ENCODE measurements at places on chromosomes 3 and 15.

DNA sequence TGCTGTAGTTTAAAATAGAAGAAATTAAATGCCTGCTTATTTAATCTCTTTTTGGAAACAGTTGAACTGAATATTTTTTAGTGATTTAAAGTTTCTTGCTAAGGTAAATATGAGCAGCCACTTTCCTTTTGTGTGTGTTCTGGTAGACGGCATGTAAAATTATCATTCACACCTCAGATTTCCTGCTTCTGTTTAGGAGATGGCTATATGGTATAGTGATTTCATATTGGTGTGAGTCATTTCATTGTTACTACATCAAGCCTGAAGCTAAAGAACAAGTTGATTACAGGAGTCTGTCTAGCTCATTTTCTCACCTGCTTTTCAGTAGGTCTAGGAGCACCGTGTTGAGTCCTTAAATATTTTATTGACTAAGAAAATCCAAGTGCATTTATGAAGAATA lies 2.2 kb downstream of the LRCH3 start:
- DNase-seq: no peak

- no peak for DNase-seq
Measured at GRCh38 chr15:28060005-28060404, 39.1 kb downstream of the OCA2 start.

DNA sequence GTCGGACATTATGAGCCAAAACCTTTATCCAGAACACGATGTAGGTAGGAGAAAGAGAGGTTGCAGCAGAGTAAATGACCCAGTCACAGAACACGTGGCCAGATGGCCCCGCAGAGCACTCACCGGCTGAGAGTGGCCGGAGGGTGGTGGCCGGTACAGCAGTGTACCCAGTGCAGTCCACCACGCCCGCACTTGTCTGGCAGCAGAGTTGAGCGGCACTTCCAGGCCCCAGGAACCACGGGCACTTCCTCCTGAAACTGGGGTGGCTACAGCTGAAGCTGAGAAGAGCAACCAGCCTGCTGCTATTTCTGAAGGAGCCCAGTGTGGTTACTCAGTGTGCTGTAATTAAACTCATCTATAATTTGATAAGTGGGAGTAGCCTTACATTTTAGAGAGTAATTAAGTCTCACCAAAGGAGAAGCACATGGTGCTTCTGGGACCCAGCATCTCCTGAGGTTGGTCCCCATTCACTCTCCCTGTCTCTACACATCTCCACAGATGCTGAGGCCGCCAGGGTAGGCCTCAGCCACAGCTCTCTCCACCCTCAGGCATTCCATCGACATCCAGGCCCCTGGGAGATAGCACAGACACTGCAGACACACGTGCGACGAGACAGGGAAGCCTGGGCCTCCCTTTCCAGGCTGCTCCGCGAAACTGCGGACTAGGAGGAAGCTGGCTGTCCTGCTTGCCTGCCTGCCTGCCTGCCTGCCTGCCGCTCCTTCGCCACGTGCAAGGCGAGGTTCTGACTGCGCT lies 49.8 kb downstream of the BDH1 start:
- DNase-seq: no peak

GRCh38 chr3:170572665-170573253 lies 13.1 kb downstream of the SLC7A14 start:
- no peak for DNase-seq

- DNase-seq: no peak
Measured at GRCh38 chr15:53203454-53203853, 413.3 kb upstream of the ONECUT1 start.

DNA sequence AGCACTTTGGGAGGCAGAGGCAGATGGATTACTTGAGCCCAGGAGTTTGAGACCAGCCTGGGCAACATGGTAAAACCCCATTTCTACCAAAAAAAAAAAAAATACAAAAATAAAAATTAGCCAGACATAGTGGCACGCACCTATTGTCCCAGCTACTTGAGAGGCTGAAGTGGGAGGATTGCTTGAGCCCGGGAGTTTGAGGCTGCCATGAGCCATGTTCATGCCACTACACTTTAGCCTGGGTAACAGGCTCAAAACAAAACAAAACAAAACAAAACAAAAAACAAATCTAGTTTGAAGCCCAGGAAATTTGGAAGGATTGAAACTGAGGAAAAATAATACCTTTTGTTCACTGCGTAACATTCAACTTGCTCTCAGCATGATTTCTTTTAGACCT lies 16.6 kb downstream of the TMOD3 start:
- no peak for DNase-seq

GRCh38 chr3:25468866-25469319 lies 40.8 kb downstream of the RARB start:
- DNase-seq: no peak

GRCh38 chr15:34953851-34954250 lies 15.7 kb downstream of the AQR start:
- no peak for DNase-seq

- no peak for DNase-seq
Measured at GRCh38 chr3:100044369-100044768, 69.9 kb downstream of the FILIP1L start.

DNA sequence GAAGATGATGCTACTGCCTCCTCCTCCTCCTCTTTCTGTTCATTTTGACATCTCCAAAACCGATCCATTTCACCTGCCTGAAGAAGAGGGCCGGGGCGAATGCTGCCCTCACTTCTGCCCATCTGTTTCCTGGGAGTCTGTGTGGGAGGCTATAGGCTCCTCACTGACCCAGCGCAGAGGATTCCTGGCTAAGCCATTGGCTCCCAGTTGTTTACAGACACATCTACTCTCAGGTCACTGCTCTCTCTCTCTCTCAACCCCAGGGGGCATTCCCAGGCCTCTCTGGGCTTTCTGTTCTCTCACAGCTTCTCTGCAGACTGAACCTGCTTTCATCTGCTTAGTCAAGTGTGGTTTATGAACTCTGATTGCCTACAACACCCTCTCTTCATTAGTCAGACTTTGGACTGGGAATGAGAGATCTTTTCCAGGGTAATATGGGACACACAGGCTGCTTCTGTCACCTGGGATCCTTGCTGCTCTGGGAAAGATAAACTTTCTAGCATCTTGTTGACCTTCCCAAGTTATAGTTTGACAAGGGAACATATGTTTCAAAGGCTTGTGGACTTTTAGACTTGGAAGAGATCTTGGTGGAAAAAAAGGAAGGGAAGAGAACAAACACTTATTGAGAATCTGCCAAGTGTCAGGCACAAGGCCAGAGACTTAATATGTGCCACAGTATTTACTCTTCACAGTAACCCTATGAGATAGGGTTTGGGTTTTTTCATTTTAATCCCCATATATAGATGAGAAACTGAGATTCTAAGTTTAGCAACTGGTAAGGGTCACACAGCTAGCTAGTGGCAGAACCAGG lies 30.2 kb upstream of the USP3 start:
- DNase-seq: peak; percentile 85

- no peak for DNase-seq
Measured at GRCh38 chr3:149753717-149754116, 1.4 kb upstream of the COMMD2 start.

DNA sequence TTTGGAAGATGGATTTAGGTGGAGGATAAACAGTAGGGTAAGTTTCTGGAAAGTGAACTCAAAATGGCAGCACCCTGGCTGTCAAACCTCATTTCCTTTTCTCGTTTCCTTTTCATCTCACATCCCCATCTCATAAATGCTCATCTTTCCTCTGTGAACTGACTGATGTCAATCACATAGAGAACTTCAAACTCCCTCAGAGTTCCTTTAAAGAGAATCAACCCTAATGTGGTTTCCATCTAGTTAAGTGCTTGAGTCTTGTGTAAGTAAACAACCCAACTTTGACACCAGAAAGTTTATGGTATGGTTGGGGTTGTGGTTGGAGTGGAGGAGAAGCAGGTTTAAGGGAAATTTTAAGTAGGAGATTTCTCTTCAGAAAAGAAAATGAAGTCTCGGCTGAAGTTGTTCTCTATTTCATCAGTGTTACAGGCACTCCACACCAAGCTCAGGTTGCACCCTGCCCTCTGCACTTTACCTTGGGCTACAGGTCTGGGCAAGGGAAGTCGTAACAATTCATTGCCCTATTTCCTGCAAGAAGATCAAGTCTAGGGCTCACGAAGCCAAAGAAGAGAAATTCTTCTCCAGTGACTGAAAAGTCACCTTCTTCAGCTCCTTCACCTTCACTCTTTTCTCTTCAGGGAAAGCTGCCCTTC lies 34.4 kb upstream of the TNIK start:
- DNase-seq: no peak

GRCh38 chr3:17035033-17035432 lies 150.3 kb downstream of the PLCL2 start:
- DNase-seq: no peak

DNA sequence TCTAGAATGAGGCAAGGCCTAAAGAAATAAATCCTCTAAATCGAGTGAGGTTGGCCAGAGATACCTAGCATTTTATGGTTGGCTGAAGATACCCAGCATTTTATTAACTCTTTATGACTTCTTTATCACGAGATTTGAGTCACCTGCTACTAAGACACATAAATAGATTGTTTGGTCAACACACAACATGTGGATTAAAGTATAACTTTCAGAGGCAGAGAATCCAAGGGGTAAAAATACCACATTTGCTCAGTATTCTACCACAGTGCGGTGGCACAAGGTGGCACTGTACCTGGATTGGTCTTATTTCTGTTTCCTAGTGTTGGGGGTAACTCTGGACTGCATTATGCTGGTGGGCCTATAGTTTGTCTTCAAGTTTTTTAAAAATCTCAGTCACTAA lies 27.0 kb upstream of the VILL start:
- no peak for DNase-seq

GRCh38 chr3:195226445-195226844 lies 44.5 kb downstream of the XXYLT1 start:
- DNase-seq: no peak

- no peak for DNase-seq
Measured at GRCh38 chr3:146803745-146804144, 198.6 kb upstream of the PLSCR5 start.

DNA sequence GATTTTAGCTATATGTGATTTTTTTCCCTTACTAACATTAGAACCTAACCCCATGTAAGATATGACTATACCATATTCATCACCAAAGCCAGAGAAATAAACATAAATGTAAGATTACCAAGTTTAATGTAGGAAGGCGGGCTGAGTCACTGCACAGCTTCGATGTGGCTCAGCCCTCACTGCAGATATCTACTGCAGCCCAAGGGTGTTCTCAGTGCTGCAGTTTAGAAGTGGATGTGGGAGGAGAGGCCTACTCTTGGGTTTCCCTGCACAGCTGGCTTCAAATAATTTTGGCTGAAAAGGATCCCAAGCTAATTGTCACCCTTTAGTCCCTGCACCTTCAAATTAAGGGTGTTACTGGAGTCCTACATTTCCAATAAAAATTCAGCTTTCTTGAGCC lies 9.3 kb downstream of the ARPP19 start:
- no peak for DNase-seq

- no peak for DNase-seq
Measured at GRCh38 chr3:44021651-44022594, 219.8 kb upstream of the TOPAZ1 start.

DNA sequence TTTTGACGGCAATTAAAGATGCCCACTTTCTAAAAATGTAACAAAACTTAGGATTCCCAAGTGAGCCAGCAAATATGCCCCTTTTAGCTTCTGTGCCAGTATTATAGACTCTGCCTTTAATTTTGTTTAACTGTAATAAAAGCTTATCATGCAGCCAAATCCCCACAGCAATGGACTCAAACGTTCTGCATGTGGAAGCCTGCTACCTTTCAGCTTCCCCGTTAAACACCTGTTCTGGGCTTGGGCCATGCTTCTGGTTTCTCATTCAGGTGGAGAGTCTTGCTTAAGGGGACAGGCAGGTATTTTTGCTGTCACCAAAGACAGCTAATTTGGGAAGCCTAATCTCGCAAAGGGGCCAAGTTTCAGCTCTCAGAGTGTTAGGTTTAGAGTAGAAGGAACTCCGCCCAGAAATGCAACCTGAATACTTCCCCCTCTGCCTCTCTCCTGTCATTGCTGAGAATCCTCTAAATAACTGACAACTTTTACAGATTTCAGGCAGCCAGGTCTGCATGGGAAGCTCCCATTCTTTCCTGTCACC lies 399.4 kb upstream of the ATP11B start:
- no peak for DNase-seq

DNA sequence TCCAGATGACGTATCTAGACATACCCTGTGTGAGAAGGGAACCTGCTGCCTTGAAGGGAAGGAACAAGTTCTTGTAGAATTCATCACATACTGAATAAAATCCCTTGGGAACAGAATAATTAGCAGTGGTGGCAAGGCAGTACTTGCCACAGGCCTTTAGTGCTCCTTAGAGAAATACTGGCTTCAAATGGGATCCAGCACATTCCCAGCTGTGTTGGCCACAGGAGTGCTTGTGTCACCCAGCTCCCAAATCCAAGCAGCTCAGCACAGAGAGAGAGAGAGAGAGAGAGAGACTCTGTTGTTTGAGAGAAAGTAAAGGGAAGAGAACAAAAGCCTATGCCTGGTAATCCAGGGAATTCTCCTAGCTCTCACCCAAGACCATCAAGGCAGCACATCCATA lies 969.0 kb upstream of the ALCAM start:
- no peak for DNase-seq

DNA sequence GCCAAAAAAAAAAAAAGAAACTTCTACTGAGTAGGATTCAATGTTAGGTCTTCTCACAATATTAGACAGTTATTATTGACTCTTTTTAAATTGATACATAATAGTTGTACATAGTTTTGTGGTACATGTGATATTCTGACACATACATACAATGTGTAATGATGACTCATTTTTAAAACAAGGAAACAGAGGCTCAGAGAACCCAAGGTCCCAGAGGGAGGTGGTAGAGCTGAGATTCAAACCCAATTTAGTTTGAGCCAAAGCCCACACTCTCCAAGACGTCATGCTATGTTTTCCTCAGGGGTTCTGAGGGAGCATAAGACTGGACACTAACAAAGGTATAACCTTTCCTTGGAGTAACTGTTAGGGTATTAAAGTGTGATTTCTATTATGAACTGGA lies 40.6 kb downstream of the MYO5C start:
- no peak for DNase-seq

Measured in right lobe of liver (tissue), 6 donors.